ENCODE measurements at places on chromosomes 2 and 18.

GRCh38 chr2:7567646-7568045 is 650.4 kb downstream of the RNF144A start:
- peak; percentile 73 for DNase-seq

DNA sequence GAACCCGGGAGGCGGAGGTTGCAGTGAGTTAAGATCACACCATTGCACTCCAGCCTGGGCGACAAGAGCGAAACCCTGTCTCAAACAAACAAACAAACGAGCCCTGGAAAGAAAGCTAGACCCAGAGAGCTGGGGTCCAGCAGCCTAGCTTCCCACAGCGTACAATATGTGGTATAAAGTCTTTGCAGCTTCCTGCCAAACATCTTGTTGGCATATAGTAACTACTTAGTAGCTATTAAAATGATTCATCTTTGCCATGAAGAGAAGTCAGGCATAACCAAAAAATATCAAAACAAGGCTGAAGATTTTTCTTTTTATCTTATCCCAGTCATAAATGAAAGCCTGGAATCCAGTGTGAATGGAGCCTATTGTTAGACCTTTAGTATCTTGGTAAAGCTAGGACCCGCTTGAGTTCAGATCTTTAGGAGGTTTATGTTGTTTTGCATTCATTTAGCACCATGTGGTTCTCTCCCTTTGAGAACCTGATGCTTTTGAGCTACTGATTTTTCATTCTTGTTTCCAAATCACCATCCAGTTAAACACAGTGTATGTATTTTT is 139.7 kb upstream of the NOSTRIN start:
- no peak for DNase-seq

DNA sequence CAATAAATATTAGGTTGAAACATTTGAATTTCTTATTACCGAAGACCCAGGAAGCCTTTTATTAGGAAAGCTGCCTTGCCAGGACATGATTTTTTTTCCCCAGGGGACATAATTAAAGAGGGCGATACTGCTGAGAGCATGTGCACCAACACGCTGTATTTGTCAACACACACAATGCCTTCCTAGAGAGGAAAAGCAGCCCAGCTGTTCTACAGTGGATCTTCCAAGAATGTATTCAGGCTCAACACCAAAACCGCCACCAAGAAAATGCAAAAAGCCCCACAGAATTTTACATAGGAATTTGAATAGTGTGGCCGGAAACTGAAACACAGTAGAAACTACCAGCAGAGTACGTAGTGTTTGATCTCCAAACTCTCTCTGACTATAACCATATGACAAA is 320.4 kb downstream of the DLGAP1 start:
- no peak for DNase-seq

DNA sequence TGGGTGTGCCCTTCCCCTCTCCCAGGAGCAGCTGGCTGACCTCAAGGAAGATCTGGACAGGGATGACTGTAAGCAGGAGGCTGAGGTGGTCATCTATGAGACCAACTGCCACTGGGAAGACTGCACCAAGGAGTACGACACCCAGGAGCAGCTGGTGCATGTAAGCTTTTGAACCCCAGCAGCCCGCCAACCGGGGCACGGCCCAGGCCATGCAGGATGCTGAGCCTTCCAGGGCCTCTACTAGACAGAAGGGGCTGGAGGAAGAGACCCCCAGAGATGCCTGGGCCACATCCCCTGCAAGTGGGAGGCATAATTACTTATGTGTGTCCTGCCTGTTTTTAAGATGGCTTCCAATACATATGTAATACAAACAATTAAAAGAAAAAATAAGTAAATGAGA is 239.3 kb downstream of the GLI2 start:
- DNase-seq = no peak

- no peak for DNase-seq
Measured at GRCh38 chr2:143402451-143402850, 273.2 kb downstream of the ARHGAP15 start.

- no peak for DNase-seq
Measured at GRCh38 chr18:70025580-70025979, 77.9 kb upstream of the CD226 start.

DNA sequence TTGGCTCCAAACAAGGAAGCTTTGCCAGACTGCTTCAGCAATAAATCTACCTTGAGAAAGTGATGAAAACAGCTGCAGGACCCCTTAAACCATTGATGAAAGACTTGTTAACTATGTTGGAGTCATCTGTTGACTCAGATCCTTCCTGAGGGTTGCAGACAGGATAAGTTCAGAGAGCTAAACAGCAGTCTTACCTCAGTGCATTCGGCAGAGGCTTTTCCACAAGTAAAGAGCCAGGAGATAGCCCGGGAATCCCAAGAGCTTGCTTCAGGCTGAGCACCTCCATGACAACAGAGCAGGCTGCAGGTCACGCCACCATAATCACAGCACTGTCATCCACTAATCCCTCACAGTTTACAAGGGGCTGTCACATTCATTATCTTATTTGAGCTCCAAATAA is 23.7 kb downstream of the KIAA2012 start:
- no peak for DNase-seq

- no peak for DNase-seq
Measured at GRCh38 chr18:36580266-36580665, 248.5 kb downstream of the TPGS2 start.

DNA sequence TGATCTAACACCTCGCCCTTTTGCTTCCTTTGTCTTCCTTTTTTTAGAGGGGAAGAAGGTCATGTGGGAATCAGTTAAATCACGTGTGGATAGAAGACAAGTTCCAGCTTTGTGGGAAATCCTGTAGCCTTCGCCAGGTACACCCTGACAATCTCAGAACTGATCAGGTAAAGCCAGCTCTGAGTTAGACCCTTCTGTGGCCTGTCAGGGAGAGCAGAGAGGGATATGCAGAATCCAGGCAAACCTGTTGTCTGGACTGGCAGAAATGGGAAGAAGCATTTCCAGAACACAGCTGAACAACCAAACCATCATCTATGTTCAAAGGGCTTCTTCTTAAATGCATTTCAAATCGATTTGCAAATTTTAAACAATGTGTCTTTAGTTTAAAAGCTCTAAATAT is 247.4 kb upstream of the FN1 start:
- no peak for DNase-seq

DNA sequence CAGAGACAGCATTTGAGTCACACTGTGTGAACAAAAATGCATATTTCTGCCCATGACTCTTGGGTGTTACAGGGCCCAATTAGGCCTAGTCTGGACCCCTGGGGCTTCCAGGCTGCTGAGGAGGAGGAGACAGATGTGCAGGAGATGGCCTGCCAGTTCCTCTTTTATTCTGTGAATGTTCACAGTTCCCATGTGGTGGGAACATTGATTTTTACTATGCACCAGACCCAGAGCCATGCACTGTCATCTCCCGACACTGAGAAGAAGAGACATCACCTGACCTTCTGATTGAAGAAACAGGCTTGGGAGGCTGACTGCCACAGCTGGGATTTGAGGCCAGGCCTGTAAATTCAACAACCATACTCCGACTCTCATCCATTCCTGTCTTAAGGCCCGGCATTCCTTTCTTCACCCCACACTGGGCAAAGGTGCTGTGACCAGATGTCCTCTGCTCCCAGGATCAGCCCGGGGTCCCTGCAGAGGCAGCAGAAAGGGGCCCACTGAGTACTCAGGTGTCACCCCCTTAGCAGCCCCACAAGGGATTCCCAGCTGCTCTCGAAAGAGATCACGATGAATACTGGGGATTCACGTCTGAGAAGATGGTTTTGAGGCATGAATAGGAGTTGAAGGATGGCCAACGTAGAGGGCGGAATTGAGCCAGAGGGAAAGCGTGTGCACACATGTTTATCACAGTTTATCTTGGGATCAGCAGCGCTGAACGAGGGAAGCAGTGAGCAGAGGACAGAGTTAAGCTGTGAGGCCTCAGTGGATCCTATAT is 3.6 kb upstream of the TFCP2L1 start:
- DNase-seq = no peak

DNA sequence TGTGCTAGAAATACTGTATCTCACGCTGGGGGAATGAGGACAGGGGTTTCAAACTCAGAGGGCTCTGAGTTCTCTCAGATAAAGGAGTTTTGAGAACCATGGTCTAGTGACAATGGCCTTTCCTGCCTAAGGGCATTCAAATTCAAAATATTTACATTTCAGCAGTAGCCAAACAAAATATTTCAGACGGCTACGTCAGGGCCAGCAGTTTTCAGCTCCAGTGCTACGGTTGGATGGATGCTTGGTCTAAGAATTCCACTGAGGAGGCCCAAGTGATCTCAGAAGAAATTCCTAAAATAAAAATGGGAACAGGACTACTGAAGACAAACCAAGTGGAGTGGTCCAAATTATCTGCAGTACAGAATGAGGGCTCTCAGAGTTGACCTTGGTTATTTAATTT is 41.1 kb upstream of the SCG2 start:
- DNase-seq = no peak

- no peak for DNase-seq
Measured at GRCh38 chr2:128308284-128308731, 10.4 kb downstream of the HS6ST1 start.

GRCh38 chr18:80210312-80211083 is 36.8 kb downstream of the PARD6G start:
- no peak for DNase-seq

GRCh38 chr2:141666191-141666590 is 464.6 kb downstream of the LRP1B start:
- DNase-seq = no peak

- no peak for DNase-seq
Measured at GRCh38 chr2:197197895-197198311, 112.7 kb downstream of the ANKRD44 start.

DNA sequence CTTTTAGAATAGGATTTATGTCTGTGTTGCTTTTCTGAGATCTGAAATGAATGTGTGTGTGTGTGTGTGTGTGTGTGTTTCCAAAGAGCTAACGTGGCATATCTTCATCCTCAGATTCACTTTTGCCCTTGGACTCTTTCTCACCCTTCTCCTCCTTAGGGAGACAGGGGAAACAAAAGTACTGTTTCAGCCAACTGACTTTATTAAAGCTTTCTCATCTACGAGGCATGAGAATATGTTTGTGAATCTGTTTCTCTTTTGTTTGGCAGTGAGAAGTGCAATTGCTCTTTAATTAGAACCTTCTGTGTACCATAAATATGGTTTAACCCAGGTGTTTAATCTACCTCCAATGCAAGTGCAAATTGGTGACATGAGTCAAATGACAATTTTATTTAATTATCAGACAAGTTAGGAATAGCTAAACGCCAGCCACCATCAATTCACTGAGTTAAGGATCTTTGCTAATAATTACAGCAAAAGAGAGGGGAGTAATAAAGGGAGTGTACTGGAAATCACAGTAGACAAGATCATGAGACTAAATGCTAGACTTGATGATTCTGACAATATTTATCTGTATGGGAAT is 186.4 kb upstream of the COL3A1 start:
- DNase-seq = no peak

DNA sequence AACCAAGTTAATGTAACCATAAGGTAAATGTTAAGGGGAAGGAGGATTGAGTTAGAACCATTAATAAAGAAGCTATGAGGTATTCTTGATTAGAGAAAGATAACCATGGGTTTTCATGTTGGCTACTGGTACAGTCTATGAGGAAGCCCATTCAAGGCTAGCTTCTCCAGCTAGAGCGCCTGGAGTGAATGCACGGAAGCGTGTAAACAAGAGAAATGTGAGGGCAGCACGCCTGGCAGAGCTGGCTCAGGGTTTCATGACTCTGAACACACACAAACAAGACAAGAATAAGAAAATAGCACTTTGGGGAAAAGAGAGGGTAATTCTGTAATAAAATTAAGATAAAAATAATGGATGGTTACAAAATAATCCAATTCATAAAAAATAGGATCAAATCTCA is 255.3 kb downstream of the PDE11A start:
- no peak for DNase-seq

DNA sequence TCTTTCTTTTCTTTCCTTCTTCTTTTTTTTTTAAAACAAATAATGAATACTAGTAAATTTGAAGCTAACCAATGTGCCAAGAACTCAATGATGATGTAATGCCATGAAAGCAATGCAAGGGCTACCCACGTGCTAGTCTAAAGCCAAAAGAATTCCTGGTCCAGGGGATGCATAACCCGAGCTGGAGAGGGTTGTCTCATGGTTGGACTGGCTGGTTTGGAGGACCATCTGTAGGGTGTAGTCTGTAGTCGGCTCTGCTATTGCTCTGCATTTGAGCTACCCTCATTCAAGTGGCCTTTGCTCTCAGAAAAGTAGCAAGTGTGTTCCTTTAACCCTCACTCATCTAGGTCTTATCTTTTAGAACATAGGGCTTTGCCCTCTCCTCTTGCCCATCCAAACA is 469.6 kb upstream of the CELF4 start:
- DNase-seq = no peak

- no peak for DNase-seq
Measured at GRCh38 chr2:241564596-241565410, 6.3 kb downstream of the BOK start.

DNA sequence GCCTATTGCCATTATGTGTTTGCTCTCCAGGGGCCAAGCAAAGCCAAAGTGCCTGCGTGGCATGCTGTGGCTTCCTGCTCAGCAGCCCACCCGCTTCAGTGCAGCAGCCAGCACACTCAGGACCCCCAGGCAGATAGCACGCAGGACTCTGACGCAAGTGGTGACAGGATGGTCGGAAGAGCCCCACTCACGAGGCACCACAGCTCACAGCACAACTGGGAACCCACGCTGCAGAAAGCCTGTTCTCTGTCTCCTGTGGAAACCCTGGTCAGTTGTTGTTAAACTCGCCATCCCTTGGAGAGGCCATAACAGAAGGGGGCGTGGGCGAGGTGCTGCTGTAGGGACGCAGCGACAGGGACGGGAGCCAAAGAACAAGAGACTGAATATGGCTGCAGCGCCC is 76.4 kb downstream of the HDAC4 start:
- DNase-seq = no peak

- no peak for DNase-seq
Measured at GRCh38 chr18:7668392-7668791, 101.3 kb downstream of the PTPRM start.

GRCh38 chr2:40103590-40103989 is 324.5 kb upstream of the THUMPD2 start:
- DNase-seq = no peak

DNA sequence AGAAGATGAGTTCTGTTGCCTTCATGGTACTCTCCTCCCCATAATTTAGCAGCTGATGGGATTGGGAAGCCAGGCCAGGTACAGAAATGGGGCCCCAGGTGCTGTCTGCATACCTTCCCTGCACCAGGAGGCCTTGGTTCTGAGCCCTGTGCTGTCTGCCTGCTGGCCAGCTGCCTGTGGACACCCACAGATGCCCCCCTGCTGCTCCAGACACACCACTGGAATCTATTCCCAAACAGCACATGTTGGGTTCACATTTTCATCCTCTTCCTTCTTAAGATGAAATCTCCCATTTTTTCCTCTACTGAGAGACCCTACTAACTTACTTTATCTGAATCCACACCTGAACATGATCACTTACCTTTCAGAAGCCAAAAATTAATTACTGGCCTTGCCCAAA is 152.0 kb upstream of the CCDC68 start:
- no peak for DNase-seq

GRCh38 chr18:26510337-26510736 is 38.0 kb downstream of the KCTD1 start:
- DNase-seq = no peak

DNA sequence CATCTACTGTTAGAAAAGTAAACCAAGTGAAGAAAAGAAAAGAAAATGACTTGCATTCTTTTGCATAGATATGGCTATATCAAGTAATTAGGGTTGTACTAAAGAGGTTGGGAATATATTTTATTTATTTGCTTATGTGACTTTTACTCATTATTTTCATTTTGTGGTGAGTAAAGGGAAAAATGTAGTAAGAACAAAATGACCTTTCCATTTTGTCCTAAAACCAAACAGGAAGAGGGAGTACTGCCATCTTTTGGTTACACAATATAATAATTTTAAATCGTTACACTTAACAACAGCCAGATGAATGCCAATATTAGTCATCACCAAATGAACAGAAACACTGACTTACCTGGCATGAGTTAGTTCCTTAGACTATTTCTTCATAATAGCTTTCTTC is 47.3 kb upstream of the NDUFV2 start:
- no peak for DNase-seq
